Stimulated activated CD8-positive, alpha-beta memory T cell treated with anti-CD3 and anti-CD28 coated beads, Interleukin-4, amount 100 ng/mL, for 1 hour (primary cell): ENCODE measurements at places on chromosomes 4 and X.

DNA sequence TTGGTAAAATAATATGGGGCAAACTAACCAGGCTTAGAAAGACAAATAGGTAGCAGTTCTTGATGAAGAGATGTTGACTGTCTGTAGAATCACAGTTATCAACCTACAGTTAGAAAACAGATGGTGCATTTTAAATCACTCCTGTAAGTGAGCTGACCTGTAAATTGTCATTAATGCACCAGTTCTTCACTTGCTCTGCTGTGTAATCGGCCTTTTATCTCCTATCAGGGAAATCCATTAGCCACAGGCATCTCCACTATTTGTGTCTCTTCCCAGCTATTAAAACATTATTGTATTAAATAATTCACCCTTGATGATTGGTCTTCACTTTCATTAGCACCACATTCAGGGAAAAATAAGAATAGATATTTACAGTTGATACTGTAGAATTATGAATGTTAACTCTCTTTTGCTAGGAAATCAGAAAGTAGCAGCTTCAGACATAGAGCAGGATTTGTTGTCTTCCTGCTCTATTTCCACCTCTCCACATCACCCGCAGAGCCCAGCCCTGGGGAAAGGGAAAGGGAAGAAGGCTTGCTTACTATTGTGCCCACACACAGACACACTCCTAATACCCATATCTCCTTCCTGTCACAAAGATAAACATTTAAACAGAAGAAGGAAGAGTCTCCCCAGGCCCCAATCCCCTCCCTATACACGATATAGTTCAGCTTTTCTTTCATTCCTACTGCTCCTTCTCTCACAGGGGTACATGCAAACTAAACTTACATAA lies 97.1 kb downstream of the REELD1 start:
- DNase-seq = no peak

- no peak for DNase-seq
Observed at GRCh38 chr4:96154676-96155075, 314.8 kb downstream of the PDHA2 start.

GRCh38 chr4:123060039-123060770 lies 137.8 kb upstream of the NUDT6 start:
- DNase-seq = no peak

- DNase-seq = no peak
Observed at GRCh38 chrX:118383120-118383519, 37.2 kb downstream of the WDR44 start.
